Panc1 (cell line): ENCODE measurements at places on chromosomes 3 and 15.

GRCh38 chr15:39803016-39803415, 20.4 kb upstream of the FSIP1 start:
- DNase-seq = no peak

DNA sequence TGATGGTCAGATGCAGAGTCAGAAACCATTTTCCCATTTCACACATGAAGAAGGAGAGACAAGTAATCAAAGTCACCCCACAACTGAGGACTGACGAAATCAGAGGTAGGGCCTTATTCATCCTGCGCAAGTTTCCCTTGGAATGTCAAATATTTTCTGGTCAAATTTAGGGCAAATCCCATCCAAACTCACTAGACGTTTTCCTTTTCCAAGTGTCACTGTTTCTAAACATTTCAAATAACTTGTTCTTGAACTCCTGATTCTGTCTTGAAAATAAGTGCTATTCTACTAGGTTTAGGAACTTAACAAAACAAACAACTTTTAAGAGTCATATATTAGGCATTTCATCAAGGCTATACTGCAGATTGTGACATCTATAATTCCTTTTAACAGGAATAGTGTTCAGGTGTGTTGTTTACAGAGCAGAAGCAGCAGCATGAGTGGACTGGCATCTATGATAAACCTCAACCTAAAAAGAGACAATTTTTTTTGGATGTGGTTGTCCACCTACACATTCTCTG, 40.7 kb downstream of the SUMF1 start:
- DNase-seq = no peak

DNA sequence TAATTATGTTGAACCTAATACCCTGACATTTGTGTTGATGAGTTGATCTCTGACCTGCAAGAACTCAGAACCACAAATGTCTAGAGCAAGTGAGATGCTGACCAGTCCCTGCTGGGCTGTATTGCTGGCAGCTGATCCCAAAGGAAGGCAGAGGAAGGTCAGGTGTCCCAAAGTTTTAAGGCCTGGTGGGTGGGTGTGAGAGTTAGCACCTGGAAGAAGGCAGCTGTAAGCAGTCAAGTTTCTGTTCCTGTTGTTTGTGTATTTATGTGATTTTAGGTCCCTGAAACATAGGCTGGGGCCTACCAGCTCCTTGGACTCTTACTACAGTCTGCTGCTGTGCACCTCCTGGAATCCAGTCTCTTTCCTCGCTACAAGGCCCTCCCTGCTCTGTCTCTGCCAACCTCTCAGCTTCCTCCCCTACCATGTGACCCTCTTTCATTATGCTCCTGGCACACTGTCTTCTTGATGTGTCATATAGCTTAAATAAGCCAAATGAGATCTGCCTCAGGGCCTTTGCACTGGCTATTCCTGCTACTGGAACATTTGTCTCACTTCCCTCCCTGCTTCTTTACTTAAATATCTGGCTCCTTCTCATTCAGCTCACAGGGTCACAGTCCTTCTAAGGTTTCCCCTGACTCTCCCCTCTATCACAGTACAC, 31.0 kb upstream of the ATOSA start:
- no peak for DNase-seq

- no peak for DNase-seq
These were observed 428.5 kb downstream of the OCA2 start for GRCh38 chr15:27670486-27671209.

- peak; percentile 39 for DNase-seq
These were observed 546 bp downstream of the TRIM59 start for GRCh38 chr3:160448845-160449635.

GRCh38 chr3:68943753-68944500, 11.6 kb upstream of the TAFA4 start:
- no peak for DNase-seq

DNA sequence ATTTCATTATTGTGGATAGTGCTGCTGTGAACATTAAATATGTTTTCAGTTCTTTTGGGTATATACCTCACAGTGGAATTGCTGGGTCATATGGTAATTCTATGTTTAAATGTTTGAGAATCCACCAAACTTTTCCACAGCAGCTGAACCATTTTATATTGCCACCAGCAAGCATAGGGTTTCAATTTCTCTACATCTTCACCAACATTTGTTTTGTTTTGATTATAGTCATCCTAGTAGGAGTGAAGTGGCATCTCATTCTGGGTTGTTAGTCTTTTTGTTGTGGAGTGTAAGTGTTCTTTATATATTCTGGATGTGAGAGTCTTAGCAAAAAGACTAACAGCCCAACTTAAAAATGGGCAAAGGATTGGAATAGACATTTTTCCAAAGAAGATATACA, 6.0 kb downstream of the RPUSD2 start:
- no peak for DNase-seq
